ENCODE measurements at places on chromosomes 6 and 20.

DNA sequence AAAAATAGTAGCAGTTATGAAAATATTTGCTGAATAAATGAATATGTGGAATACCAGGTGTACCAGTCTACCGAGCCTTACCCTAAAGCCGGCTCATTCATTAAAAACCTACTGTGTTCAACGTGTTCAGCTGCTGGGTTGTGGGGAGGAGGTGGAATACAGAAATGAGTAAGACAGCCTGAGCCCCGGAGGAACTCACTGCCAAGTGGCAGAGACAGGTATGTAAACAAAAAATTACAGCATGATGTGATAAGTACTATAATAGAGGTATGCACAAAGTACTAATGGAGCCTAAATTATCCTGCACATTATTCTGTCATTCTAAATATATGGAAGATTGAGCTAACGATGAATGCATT is 6.8 kb upstream of the ADTRP start:
- DNase-seq = no peak

GRCh38 chr20:44217342-44218092 is 6.9 kb upstream of the OSER1 start:
- DNase-seq = peak; percentile 38

DNA sequence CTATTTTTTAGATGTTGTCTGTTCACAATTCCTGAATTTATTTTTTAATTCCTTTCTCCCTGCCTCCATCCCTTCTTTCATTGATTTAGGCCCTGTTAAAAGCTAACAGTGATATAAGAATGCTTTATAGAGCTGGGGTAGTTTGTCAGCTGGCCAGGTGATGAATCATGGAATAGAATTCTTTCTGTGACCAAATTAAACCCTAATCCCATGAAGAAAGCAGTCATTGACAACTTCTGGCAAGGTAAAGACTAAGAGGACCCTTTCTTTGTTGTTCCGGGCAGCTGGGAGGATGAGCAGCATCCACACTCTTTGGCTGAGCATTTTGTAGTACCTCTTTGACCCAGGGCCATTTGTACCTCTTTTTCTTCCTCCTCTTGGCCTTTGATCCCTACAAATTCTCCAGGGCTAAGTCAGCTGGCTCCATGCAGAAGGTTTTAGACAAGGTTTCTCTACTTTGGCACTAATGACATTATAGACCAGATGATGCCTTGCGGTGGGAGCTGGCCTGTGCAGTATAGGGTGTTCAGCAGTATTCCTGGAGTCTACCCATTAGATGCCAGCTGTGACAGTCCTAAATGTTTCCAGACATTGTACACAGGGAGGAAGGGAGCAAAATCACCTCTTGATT is 102.9 kb downstream of the SLX4IP start:
- no peak for DNase-seq

GRCh38 chr6:75808507-75808906 is 59.5 kb downstream of the MYO6 start:
- no peak for DNase-seq

GRCh38 chr6:75588948-75589347 is 12.7 kb upstream of the SENP6 start:
- DNase-seq = no peak

DNA sequence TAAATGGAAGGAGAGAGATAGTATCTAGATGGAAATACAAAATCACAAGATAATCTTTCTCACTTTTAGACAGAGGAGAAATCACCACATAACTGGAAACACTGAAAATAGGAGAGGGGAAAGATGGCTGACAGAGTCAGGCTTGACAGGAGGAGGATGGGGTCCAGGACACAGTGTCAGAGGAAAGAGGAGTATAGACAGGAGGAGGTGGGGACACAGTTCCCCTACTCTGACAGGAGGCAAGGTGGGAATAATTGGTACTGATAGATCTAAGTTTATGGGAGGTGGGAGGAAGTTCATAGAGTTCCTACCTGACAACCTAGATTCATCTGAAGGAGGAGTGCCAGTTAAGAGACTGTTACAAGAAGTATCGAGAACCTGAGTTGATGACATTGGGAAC is 9.1 kb downstream of the GPR6 start:
- DNase-seq = no peak

DNA sequence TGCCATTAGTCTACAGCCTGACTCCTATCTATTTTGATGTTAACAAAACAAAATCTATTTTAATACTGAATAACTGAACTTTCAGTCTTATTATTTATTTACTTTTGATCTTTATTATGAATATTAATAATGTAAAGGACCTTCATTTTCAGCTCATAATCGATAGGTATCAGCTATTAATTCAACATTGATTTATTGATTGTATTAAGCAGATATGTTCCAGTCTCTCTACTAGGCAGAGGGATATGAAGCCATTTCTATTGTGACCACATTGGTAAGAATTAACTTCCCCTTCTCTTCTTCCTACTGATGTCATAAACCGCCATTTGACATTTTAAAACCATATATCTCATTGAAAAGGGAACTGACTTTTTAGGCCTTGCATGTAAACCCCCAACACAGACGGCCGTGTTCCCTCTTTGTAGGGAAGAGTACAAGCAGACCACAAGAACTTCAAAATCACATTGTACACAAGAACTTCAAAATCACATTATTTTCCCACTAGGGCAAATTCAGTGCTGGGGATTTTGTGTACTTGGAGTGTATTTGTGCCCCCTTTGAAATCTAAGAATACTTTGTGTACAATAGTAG is 69.5 kb upstream of the FABP7 start:
- no peak for DNase-seq

DNA sequence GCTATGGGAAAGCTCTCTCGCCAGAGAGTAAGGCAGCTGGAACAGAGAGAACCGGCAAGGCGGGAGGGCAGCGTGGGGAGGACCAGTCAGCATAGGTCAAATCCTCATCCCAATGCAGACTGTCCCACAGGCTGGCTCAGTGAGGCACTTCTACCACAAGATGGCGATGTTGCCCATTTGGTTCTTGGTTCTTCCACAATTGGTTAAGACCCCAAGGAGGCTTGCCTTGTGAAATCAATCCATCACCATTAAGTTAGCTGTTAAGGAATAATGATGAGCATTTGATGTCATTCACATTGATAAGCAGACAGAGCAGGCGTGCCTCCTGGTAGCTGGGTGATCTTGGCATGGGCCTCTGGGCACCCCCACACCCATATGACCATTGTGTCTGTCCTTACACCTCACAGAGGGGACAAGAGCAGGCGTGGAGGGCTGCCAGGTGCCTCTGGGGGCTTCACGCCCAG is 2.4 kb downstream of the CSTL1 start:
- DNase-seq = peak; percentile 20

- DNase-seq = peak; percentile 55
These were observed 16.7 kb downstream of the HMGN4 start for GRCh38 chr6:26554697-26555504.

- DNase-seq = no peak
These were observed 204 bp downstream of the ADRM1 start for GRCh38 chr20:62303062-62303339.

DNA sequence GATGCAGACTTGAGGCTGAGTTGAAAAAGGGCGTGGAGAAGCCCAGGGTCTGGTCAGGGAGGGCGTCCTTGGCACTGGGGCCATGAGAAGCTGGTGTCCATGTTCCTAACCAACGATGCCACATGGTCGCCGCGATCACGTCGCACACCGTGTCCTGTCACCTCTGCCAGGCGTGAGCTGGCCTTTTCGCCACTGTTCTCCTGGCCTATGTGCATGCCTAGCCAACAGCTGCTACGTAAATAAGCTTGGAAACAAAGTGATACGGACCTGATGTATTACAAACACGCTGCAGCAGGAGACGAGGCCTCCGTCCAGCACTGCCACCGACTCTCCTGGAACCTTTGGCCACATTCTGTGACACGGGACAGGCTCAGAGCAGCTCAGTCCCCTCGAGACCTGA is 22.0 kb upstream of the KIF25 start:
- DNase-seq = no peak

DNA sequence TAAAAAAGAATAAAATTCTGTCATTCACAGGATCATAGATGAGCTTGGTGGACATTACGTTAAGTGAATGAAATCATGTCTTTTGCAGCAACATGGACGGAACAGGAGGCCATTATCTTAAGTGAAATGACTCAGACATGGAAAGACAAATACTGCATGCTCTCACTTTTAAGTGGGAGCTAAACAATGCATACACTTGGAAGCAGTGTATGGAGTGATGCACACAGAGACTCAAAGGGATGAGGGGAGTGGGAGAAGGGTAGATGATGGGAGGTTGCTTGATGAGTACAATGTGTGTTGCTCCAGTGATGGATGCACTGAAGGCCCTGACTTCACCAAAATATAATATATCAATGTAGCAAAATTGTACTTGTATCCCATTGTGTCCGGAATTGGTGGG is 293.4 kb downstream of the CD109 start:
- no peak for DNase-seq

GRCh38 chr6:1864496-1864895 is 254.8 kb downstream of the FOXC1 start:
- no peak for DNase-seq

- no peak for DNase-seq
These were observed at the start of gene RAET1E for GRCh38 chr6:149897855-149898744. Gene RAET1E (minus strand): TSS chr6:149898113. CDS start chr6:149890901, 7,212 bp downstream.

DNA sequence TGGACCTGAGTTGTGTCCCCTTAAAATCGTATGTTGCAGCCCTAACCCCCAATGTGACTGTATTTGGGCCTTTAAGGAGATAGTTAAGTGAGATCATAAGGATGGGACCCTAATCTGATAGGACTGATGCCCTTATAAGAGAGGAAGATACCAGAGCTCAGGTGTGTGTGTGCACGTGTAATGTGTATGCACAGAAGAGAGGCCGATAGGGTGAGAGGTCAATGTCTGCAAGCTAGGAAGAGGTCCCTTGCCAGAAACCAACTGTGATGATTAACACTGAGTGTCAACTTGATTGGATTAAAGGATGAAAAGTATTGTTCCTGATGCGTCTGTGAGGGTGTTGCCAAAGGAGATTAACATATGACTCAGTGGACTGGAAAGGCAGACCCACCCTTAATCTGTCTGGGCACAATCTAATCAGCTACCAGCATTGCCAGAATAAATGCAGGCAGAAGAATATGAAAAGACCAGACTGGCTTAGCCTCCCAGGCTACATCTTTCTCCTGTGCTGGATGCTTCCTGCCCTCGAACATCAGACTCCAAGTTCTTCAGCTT is 299.8 kb downstream of the LRFN2 start:
- DNase-seq = no peak

DNA sequence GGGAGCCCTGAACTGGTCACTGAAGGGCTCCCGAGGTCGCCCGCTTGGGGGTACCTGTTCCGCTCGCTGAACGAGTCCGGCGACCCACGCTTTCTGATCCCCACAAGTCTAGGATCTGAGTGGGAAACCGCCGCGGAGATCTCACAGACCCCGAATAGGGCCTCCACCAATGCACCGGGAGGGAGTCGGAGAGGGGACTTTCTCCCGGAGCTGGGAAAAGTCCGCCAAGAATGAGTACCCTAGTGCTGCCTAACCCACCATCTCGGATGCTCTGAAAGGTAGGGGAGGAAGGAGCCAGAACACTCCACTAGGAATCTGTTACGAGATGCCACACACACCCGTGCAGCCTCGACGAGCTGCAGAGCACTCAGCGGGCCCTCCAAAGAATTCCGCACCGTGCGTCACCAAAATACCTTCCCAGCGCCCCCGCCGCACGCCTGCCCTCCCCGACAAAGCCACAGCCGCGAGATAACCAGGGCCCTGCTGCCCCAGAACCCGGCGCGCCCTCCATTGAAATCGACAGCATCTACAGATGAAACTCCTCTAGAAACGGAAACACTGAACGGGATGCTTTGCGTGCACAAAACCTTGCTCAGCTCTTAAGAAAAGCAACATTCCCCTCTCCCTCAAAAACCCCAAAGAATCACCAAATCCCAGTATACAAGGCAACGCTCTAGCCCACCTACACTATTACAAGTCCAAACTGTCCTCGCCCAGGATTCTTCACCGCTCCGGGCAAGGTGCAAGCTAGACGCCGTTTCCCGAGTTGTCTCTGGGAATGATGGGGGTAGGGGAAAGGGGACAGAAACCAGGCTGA is 686 bp downstream of the COL12A1 start:
- DNase-seq = no peak

GRCh38 chr6:82006027-82006738 is 241.4 kb downstream of the IBTK start:
- no peak for DNase-seq

- no peak for DNase-seq
These were observed 19.4 kb downstream of the FAM50B start for GRCh38 chr6:3868544-3868943.

GRCh38 chr6:151842816-151843215 is 35.3 kb downstream of the ESR1 start:
- DNase-seq = no peak

- DNase-seq = no peak
These were observed 630 bp downstream of the PPP1R3G start for GRCh38 chr6:5085648-5086293.

- no peak for DNase-seq
These were observed 373.1 kb upstream of the SOX4 start for GRCh38 chr6:21220271-21220987.

- DNase-seq = no peak
These were observed 56.6 kb upstream of the TRAF3IP2 start for GRCh38 chr6:111662072-111662793.

- DNase-seq = no peak
These were observed 3.0 kb upstream of the ARID1B start for GRCh38 chr6:156773935-156774852.

- no peak for DNase-seq
These were observed 13.7 kb upstream of the RTF2 start for GRCh38 chr20:56454754-56455153.

DNA sequence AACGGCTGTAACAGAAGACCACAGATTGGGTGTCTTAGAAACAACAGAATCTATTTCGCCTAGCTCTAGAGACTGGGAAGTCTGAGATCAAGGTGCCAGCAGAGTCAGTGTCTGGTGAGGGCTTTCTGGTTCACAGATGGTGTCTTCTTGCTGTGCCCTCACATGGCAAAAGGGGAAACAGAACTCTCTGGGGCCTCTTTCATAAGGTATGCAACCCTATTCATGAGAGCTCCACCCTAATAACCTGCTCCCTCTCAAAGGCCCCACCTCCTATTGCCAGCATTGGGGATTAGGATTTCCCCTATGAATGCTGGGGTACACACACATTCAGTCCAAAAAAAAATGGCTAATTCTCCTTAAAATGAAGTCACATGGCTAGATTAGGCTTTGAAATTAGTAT is 10.0 kb downstream of the TXNDC5 start:
- DNase-seq = no peak

- peak; percentile 54 for DNase-seq
These were observed 56.5 kb downstream of the CD40 start for GRCh38 chr20:46174469-46175126.

DNA sequence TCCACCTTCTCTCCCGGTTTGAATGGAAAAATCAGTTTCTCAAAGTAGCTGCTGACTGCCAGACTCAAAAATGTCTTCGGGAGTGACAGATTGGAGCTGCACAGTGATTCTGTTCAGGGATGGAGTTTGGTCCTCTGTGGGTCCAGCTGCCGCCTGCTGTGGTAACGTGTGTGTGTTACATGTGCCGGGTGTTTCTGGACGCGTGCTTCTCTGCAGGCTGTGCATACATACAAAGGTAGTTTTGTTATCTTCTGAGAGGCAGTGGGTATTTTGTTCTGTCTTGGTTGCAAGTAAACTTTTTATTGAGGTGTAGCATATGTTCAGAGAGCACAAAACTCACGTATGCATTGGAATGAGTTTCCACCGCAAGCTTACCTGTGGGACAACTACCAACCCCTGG is 41.3 kb upstream of the NAA20 start:
- no peak for DNase-seq

GRCh38 chr6:152380993-152381898 is 255.9 kb downstream of the SYNE1 start:
- DNase-seq = no peak

All from stimulated activated CD8-positive, alpha-beta memory T cell treated with anti-CD3 and anti-CD28 coated beads, Interleukin-2, amount 100 ng/mL, for 48 hours (primary cell).